ENCODE measurements at places on chromosomes 4 and X.

DNA sequence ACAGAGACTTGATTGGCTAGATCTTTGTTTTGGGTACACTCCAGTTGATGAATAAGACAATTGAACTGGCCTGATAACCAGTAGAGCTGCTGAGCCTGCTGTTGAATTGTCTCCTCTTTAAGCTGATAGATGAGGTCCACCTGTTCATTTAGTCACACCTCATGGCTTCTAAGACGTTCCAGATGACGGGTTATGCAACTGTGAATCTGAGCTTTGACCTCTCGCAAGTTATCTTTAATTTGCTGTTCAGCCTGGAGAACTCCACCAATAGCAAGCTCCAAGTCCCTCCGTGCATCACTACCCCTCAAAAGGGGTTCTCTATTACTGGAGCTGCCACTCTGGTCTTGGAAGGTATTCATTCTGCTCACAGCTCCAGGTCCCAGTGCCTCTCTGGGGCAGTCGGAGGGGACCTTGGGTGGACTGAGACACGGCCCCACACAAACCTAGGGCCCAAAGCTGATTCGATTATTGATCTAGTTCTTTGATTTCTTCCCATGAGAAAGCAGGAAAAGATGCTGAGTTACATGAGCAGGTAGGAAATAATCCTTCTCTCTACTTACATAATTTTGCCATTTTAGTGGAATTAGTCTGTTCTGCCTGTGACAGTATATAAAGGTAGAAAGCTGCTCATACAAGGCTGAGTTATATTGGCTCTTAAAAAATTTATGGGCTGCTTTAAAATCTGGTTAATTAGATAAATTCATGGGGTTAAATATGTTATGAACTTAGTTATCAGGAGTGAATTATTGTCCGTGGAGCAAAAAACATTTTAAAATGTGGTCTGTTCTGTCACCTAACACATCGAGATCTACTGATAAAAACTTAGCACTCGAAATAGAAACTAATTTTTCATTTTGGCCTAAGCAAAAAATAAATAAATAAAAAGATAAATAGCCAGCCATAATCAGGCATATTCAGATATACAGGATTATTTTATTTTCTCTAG, 6.8 kb downstream of the MMAA start:
- DNase-seq: no peak

DNA sequence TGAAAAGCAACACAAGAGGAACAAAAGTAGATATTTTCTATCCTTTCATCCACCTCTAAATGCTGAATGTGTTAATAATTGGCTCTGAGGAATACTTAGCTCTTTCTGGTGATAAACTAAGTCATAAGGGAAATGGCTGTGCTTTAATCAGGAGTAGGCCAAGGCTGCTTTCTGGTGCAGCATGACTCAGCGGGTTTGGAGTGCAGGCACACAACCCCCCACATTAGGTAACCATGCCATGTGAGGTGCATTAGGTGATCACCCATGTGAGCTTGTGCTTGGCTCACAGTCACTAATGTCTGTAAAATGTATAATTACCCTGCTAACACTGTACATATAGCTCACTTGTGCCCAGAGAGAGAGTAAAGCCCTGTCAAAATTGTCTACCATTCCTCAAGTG, 57.2 kb downstream of the USP38 start:
- no peak for DNase-seq

DNA sequence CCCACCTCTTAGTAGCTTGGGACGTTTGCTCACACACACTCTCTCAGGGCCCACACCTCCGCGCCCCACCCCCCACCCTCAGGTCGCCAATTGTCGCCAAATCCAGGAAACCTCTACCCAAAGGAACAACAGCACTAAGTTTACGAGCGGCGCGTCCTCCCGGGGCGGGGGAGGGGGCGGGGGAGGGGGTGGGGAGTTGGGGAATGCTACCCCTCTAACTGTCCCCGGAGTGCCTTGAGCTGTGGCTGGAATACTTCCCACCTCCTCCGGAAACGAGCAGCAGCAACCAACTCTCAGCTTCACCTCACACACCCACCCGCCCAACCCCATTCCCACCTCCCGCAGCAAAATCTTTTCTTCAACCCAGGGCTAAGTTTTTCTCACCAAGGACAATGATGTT, 135.6 kb upstream of the ZIC3 start:
- DNase-seq: no peak

DNA sequence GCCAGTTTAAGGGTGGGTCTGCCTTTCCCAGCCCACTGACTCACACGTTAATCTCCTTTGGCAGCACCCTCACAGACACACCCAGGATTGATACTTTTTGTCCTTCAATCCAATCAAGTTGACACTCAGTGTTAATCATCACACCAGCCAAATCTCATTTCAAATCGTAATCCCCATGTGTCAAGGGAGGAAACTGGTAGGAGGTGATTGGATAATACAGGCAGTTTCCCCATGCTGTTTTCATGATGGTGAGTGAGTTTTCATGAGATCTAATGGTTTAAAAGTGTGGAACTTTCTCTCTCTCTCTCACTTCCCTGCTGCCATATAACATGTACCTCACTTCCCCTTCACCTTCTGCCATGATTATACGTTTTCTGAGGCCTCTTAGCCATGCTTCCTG, 647.2 kb upstream of the FRG1 start:
- no peak for DNase-seq

- no peak for DNase-seq
Observed at GRCh38 chrX:107713203-107713542, 62.4 kb downstream of the TSC22D3 start.

- no peak for DNase-seq
Observed at GRCh38 chr4:60344908-60345307, 855.2 kb upstream of the ADGRL3 start.

DNA sequence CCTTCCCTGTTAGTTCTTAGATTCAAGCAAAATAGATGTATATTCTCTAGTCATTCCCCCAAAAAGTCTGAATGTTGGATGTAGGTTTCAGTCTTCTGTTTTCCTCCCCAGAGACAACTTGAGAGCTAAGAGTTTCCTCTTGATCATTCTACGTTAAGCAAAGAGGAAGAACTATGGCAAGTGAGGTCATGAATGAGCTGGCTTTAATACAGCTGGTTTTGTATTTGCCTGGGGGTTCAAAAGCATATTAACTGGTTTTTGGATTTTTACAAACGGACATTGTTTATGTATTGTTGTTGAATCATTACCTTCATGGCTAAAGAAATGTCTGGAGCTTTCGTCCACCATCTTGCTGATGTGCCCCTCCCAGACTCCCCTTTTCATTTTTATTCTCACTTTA, 916.7 kb upstream of the POU3F4 start:
- DNase-seq: no peak

DNA sequence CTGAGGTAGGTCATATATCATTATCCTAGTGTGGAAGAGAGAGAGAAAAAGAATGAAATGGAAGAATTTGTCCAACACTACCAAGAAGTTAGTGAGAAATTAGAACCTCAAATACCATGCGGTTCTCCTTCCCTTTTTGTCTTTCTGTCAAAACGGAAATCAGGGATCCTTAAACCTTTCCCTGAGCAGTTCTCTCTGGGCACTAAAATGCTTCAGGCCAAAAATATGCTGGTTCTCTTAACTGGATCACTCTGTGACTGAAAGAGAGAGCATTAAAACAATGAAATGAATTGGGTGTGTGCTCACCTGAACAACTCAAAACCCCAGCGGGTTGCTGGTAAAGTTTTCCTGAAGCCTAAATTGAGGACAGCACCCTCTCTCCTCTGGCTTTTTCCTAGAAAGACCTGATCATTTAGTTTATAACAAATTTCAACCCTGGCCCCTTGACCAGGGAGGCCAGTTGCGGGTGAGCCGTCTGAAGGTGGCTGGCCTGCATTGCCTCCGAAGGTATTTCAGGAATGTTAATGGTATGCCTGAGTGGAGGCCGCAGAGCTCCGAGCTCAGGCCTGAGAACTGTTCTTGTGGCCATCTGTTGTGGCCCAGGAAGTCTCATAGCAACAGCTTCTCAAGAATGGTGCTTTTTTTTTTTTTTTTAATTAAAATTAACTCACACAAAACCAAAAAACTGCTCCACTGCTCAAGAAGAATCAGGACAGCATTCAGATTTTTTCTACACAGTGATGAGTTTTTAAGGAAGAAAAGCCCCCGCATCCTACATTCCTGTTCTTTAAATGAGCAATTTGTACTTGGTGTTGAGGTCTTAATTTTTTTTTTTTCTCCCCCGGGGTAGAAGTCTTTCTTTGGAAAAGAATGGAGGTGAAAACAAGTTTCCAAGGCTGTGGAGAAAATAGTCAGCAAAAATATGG, 155.1 kb downstream of the SHROOM3 start:
- DNase-seq: no peak

DNA sequence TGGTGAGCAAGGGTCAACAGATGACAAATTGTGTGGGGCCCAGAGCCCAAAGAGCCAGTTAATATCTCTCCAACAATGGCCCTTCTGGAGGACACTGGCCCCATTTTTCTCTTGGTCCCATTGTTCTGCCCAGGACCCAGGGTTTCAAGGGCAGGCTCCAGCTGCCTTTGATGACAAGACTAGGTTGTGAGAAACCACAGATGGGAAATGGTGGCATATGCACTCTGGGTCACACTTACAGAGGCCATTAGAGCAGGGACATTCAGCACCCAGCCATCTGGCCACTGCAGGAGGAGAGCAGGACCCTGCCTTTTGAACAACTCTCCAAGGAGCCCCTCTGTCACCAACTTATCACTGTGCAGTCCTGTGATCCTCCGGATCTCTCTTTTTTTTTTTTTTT, 49.7 kb upstream of the KIAA1210 start:
- DNase-seq: no peak

GRCh38 chrX:42089031-42089430, 165.7 kb upstream of the CASK start:
- no peak for DNase-seq

- DNase-seq: no peak
Observed at GRCh38 chr4:24589448-24589847, 5.1 kb upstream of the DHX15 start.

GRCh38 chr4:56115898-56116297, 167.2 kb downstream of the CEP135 start:
- DNase-seq: no peak

- DNase-seq: no peak
Observed at GRCh38 chr4:168071304-168071703, 21.0 kb upstream of the ANXA10 start.

DNA sequence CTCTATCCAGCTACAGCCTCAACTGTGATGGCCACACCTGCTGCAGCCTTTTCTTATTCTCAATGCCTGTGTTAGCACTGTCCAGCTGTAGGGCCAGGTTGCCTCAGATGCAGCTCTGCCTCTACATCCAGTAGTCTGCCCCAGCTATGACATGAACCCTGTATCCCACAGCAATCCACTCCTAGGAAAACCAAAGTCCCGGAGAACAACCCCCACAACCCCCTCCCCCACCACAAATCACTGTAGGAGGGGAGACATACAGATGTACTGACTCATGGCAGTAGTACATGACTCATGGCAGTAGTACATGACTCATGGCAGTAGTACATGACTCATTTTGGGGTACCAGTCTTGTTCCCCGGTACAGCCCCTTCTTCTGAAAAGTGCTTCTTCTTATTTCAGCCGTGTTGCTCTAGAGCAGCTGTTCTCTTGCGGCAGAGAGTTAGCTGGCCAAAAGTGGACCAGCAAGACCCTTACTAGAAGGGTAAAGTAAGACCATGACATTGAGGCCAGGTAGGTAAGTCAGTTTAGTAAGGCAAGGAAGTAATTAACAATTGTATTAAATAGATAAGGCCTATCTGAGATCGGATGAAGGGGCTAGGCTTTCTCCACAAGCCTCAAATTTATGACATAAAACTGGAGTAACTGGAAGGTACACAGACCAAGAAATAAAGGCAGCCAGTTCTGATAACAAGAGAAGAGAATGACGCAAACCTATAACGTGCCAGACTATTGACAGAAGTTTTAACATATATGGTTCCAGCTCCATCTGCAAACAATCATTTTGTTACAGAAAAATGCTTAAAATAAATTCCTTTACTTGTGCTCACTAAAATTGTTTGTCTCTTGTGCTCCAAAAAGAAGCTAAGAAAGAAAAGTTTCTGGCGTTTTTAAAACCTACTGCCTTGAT, 221.4 kb downstream of the TACR3 start:
- no peak for DNase-seq

- no peak for DNase-seq
Observed at GRCh38 chr4:122712782-122713181, 19.7 kb upstream of the BBS12 start.

DNA sequence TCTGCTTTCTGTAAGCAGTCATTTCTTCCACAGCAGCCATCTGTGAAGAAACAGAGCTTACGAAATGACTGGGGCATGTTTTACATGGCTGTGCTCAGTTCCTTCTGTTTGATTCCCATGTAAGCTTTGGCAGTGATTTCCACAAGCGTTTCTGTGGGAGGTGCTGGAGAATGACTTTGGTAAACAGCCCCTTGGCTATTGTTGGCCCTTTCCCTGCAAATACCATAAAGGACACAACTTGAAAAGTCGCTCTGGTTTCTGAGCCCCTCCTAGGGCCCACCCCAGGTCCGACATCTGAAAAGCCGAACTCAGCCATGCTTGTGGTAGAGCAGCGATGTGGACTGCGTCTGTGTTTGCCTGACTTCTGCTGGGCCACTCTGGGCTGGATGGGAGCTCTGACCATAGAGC, 3.7 kb downstream of the LIMCH1 start:
- no peak for DNase-seq

DNA sequence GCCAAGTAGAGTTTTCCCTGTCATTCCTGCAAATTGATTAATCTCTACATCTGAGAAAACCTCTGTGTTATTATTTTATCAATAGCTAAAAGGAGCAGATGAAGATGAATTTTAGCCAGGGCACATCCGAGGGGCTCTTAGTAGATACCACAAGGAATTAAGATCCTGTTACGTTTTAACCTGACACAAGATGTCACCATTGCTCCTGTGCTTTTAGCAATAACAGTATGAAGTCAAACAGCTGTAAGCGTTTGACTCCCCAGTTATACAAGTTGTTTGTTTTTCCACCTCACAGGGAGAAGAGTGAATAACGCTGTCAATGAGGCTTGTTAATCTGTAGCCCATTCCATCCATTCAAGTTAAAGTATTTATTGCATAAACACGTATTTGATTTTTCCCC, 76.0 kb upstream of the AP1S2 start:
- DNase-seq: no peak

GRCh38 chr4:82681754-82682153, 116.8 kb downstream of the SCD5 start:
- DNase-seq: no peak

DNA sequence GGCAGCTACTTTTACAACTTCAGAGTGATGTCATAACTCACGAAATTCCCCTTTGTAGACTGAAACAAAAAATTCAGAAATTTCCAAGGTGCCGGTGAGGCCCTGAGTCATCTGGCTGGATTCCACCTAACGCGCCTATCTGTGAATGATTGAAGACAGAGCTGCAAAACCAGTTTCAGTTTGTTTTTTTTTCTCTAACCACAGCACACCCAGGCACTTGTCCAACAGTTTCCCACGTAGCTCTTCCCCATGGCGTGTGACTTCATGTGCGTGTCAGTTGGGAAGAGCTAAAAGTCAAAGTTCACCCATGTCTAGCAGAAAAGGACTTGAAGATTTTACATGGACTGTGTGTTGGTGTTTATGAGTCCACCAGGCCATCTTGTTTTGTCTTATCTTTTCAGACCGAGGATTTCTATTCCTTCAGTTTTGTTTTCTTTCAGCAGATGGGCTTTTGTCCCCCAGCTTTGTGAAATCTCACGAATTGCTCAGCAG, 16.4 kb downstream of the TCEANC start:
- DNase-seq: no peak

Measured in BE2C (cell line).